ENCODE measurements at places on chromosomes 12 and 14.

GRCh38 chr12:89507015-89507824 is 17.4 kb downstream of the GALNT4 start:
- no peak for DNase-seq

- DNase-seq, result no peak
Observed at GRCh38 chr12:62259631-62259992, 592 bp upstream of the USP15 start.

DNA sequence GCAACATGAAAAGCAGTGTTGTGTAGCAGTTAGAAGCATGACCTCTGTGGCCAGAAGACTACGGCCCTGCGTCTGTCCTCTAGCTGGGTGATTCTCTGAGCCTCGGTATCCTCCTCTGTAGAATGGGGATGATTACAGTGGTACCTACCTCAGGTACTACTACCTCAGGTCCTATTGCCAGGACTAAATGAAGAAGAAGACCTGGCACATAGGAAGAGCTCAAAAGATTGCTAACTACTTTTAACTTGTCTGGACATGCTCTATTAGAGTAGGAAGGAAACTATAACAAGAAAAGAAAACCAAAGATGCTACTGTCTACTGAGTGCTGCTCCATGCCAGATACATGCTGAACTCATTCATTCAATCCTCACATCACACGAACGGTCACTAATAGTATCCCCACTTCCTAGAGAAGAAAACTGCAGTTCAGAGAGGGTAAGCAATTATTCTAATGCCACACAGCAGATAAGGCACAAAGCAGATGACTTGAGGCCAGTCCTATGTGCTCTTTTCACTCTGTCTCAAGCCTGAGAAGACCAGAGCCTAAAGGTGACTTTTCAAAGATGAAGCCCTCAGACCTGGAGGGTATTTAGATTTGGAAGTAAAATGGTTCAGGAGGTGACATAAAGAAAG is 108.1 kb upstream of the HIF1A start:
- no peak for DNase-seq

DNA sequence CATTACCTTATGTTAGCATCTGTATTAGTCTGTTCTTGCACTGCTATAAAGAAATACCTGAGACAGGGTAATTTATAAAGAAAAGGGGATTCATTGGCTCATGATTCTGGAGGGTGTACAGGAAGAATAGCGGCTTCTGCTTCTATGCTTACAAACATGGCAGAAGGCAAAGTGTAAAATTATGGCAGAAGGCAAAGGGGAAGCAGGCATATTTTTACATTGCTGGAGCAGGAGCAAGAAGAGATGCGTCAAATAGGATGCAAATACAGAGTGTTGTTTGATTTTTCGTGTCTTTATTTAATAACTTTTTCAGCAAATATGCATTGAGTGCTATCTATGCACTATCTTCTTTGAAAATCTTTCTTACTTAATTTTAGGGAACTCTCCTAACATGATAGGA is 210.7 kb upstream of the SSTR1 start:
- no peak for DNase-seq

- DNase-seq, result no peak
Observed at GRCh38 chr12:68400226-68400829, 68.2 kb upstream of the MDM1 start.

- no peak for DNase-seq
Observed at GRCh38 chr14:47833011-47833410, 157.6 kb upstream of the MDGA2 start.

DNA sequence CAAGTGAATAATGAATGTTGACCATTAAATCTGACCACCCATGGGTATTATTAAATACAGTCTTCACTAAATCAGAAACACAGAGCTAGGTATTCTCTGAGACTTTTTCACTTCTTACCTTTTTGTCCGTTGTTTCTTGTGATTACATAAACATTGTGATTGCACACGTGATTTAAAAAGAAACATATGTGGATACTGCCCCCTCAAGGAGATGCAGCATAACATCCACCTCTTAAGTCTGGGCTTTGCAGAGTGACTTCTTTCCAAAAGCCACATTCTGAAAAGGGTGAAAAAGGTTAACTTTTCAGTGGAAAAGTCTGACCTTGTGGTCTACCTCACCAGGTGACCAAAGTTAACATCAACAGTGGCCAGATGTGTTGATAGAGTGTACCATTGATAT is 185.5 kb upstream of the FAR2 start:
- peak; percentile 42 for DNase-seq

GRCh38 chr12:131077931-131078391 is 124.3 kb downstream of the ADGRD1 start:
- no peak for DNase-seq

DNA sequence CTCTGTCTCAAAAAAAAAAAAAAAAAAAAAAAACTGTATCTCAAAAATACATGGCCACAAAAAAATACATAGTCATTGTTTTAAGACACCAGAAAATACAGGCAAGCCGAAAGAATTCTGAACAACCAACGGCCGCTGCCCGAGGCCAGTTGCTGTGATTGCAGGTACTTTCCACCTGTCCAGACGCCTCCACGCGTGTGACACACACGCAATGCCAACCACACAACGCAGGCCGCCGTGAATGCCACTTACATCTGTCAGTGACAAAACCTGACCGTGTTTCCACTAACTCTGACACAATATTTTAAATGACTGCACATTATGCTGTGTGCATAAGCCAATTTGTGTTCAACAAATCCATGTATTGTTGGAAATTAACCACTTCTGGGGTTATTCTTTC is 22.4 kb upstream of the INF2 start:
- no peak for DNase-seq

- no peak for DNase-seq
Observed at GRCh38 chr12:7695566-7696197, at the start of gene GDF3. TSS of gene GDF3 (minus strand) at chr12:7695775. CDS start at chr12:7695728, 47 bp downstream.

DNA sequence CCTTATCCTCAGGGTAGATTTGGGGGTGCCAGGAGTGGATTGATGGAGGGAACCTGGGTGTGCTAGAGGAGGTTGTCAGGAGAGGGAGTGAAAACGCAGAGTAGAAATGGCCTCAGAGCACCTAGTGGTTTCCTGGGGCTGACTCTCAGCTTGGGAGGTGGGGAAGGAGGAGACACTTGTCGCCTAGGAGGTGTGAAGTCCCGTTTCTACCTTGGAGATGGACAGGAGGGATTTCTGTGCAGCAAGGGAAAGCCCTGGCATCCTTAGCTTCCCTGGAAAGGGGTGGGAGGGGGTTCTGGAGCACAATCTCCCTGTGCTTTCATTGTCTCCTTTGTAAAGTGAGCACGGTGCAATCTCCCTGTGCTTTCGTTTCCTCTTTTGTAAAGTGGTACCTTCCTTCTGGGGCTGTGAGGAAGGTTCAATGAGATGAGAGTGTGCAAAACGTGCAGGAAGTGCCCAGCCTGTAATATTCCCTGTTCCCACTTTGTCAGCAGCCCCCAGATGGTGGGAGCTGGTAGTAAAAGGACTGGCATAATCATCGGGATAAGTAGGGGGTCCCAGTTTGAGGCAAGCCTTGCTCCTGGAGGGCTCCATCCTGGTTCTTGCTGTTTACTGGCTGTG is 1.6 kb downstream of the OAS3 start:
- DNase-seq, result no peak

DNA sequence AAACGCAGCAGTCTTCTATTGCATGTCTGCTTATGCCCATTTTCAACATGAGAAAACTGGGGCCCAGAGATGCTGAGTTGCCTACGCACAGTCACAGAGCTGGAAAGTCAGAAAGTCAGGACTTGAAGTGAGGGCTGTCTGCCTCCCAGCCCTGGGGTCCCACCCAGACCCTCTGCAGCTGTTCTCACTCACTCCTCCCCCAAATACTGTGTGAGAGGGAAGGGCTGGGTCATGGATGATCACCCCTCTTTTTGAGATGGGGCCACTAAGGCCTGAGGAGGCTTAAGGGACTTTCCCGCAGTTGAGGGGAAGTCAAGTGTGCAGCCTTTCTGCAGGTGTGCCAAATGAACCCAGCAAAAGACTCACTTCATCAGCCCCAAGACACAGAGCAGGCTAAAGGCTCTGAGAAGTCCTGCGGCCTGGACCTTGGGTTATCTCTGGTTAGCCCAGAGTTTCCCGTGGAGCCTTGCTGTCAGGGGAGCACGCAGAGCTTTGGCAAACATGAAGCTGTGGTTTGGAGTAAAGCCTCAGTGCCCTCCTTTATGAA is 18.7 kb downstream of the DTX1 start:
- DNase-seq, result no peak
